ENCODE measurements at places on chromosomes 7 and 10.

- no peak for DNase-seq
Measured at GRCh38 chr10:130010653-130011052, 46.6 kb upstream of the EBF3 start.

GRCh38 chr10:16234916-16235315, 201.9 kb upstream of the PTER start:
- DNase-seq, result no peak

DNA sequence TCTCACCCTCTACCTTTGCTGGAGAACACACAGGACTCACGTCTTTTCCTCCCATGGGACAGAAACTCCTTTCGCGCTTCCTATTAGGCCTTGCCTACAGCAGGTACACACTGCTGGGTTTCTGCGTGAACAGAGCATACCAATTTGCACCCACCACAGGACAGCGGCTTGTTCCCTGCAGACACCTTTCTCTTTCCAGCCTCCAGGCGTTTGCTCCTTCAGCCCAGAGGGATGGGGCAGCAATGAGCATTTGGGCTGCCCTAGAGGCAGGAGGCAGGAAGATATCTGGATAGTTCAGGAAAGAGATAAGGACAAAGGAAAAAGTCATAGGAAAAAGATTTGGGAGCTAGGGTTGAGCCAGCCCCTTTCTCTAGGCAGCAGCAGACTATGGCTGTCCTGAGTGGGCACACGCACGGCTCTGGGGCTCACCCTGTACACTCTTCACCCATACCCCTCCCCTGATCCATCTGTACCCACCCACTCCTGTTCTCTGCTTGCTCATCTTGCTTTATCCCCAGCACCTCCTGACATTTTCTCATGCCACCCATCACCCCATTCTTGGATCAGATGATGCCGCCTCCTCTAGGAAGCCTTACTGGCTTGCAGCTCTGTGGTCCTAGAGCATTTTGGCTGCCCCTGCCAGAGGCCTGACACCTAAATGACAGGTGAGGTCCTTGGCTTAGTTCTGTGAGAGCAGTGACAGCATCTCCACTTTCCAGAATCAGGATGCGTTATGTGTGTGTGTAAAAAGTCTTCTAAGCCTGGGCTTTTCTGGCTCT, 40.7 kb upstream of the SPDYE3 start:
- no peak for DNase-seq

DNA sequence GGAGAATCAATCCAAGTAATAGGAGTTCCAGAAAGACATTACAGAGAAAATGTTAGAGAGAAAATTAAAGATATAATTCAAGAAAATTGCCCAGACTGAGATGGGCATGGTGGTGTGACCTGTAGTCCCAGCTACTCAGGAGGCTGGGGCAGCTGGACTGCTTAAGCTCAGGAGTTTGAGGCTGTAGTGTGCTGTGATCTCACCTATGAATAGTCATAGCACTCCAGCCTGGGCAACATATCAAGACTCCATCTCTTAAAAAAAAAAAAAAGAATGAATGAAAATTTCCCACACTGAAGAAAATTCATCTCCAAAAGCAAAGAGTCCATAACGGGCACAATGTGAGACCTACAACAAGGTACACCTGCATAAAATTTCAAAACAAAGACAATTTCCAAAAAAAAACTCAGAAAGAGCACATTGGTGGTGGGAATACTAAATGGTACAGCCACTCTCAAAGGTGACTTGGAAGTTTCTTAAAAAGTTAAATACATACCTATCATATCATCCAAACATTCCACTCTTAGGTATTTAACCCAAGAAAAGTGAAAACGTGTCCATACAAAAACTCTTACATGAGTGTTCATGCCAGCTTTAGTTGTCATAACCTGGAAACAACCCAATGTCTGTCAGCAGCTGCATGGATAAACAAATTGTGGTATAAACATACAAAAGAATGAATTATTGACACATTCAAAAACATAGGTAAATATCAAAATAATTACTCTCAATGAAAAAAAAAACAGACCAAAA, 6.9 kb upstream of the RGS10 start:
- DNase-seq, result no peak

DNA sequence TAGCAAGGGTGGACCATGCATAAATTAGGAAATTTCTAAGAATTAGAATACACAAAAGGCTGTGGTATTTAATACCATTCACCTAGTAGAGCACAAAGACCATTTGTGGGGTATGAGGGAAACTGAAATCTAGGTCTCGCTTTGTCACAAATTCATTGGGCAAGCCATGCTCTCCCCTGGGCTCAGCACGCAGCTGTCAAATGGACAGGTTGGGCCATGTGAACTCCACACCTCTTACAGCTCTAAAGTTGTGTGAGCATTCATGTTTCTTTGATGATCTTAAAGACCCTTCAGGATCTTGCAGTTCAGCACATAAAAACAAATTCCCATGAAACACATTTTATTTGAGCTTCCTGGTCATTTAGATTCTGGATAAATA, 121.3 kb downstream of the CHN2 start:
- no peak for DNase-seq

DNA sequence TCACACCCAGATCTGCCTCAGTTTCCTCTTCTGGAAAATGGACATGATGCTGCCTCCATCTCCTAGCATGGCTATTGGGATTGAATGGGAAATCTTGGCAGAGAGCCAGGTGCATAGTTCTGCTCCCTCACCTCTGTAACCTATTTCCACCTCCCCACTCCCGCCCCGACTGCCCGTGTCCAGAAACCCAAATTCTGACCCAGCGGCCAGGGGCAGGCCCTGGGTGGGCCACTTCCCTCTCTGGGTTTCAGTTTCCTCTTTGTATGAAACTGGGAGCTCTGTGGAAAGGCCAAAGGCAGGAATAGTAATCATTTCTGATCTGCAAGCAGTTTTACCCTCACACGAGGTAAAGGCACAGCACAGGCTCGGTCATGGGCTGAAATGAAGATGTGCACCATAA, 74.1 kb upstream of the DUSP5 start:
- DNase-seq, result no peak

GRCh38 chr10:4576206-4576605, 249.8 kb upstream of the AKR1E2 start:
- no peak for DNase-seq

DNA sequence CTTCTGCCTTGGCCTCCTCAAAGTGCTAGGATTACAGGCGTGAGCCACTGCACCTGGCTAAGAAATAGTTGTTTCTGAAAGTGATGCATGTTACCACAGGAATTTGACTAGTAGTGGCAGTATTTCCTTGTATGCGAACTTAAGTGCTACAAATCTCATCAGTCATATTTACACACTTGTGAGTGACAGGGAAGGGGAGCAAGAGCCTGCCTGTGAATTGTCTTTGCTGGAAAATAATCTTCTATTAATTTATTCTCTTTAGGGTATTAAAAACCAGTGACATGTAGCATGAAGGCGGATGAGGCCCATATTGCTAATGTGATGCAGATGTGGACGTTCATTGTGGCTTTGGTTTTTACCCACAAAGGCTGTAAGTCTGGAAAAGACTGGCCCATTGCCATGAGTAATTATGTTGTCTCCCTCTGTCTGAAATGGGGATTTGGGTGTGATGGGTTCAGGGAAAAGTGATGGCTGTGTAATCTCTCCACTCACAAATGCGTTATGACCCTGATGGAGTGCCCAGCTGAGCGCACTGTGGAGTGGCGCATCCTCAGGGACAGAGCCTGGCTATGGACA, 97.6 kb downstream of the CCNY start:
- DNase-seq, result no peak

DNA sequence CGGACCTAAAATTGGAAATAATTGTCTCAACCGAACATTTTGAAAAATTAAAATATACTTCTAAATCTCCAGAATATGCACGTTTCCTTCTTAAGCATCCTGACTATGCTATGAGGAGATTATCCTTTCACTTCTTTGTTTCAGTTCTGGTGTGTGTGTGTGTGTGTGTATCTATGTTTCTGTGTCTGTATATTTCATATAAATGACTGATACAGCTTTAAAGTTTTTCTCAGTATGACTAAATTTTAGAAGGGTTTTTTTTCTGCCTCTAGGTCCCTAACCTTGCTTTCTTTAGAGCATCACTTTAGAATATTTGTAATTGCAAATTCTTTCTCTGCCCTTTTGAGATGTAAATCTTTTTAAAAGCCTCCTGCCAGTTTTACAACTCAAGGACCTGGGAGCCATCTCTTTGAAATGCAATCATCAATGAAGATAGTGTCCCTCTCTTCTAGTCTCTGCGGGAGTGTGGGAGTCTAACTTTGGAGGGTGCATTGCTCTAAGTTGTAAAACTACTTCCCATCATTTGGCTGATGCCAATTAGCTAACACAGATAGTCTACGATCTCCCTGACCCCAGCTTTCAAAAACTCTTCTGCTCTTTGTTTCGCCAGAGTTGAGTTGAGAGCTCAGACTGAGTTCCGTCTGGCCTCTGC, 782.0 kb upstream of the ZWINT start:
- DNase-seq, result no peak

GRCh38 chr10:75640803-75641202, 209.4 kb downstream of the LRMDA start:
- no peak for DNase-seq

DNA sequence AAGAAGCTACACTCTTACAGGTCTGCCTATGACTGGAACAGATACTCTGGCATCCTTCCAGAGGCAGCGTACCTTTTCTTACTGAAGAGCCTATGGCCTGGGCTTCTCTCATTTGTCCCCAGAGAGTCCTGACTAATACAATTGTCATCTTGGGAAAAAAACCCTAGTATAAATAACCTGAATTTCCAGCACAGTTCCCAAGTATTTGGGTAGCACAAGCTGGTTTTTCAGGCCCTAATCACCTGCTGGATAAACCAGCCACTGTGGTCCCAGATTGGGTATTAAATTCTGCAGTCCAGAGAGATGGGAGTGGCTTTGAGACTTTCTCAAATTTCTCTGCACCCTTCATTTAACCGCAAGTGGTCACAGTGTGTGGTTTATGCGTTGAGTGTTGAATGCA, 186.8 kb upstream of the NEBL start:
- DNase-seq, result no peak

DNA sequence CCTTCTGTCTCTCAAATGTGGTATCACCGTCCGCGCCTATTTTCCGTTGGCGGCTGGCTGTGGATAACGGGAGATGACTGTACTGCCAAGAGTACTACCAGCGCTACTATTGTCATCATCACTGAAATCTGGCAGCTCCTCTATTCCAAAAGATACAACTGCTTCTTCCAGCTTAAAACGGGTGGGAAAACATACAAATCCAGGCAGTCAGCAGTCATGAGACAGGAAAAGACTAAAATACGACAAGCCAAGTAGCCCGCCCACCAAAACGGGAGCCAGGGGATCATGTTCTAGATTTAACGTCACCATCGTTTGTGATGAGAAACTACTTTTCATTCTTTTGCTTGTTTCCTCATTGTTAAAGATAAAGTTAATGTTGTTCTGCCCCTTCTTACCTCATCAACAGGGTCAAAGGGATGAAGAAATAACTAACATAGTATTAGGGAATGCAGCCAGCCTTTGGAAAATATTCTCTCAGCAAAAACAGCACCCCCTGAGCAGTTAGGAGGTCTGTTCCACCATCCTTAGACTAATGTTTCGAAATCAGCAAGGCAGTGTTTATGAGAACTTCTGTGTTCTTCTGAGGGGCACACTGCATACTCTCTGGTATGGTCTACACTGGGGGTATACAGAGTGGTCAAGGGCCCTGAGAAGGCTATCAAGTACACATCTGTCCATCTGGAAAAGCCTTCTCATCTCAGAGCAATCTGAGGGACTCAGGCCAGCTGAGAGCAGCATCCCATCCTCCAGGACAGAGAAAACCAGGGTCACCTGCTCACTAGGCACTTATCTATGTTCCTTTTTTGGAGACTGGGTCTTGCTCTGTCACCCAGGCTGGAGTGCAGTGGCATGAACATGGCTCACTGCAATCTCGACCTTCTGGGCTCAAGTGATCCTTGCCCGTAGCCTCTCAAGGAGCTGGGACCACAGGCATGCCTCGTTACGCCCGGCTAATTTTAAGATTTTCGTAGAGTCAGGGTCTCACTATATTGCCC, 47.5 kb downstream of the GNA12 start:
- no peak for DNase-seq

DNA sequence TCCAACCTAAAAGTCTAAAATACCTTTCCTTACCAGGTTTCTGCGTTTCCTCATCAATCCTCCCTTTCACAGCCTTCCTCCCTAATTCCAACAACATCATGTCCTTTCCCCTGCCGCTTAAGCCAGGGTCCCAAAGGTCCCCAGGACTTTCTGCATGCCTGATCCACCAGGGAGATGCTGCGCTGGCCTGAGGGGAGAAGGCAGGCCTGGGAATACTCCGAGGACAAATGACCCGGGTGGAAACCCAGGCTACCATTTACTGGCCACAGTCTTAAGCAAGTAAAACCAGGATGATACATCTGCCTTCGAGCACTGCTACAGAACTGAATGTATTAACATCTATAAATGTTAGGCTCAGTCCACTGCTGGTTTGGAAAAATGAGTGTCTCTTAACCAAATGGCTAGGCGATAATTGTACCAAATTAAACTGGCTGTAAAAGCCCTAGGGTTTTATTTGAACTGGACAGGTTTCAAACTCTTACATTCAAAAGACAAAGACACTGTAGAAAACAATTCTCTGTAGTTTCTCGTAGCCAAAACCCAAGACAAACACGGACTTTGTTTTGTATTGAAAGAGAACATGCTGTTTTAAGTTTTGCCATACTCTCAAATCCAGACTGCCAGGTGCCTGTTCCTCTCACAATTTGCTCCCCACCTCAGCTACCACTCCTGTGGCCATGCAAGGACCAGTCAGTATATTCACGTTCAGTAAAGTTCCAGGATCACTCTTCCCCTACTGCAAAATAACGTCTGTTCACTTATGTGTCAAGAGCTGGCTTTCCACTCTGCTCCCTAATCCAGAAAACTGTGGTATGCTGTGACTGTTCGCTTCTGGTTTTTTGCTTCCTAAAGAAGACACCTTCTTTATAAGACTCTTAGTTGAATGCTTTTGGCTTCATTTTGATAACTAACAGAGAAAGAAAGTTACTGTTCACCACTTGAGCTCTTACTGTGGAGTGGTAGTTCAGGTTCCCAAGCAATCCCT, 145.7 kb downstream of the RNF216 start:
- no peak for DNase-seq

GRCh38 chr10:124263726-124264125, 155.0 kb downstream of the OAT start:
- DNase-seq, result no peak

DNA sequence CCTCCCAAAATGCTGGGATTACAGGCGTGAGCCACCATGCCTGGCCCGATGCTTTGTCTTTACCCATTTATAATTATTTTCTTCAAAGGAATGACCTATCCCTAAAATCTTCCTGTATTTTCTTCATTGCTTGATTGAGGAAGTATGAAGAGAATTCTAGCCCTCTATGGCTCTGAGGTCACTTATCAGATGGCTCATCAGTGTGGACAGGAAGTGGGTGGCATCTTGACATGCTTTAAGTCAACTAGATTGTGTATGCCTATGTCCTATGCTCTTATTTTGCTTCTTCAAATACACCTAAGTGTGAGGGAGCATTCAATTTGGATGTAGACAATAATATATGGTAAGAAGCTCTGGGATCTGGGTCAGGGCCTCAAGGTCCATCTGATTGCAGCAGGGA, 1020.5 kb downstream of the LRMDA start:
- no peak for DNase-seq

Measured in stimulated activated CD8-positive, alpha-beta memory T cell treated with anti-CD3 and anti-CD28 coated beads, Interleukin-2, amount 100 ng/mL, for 1 hour (primary cell).